ENCODE measurements at places on chromosomes 3 and 15.

DNA sequence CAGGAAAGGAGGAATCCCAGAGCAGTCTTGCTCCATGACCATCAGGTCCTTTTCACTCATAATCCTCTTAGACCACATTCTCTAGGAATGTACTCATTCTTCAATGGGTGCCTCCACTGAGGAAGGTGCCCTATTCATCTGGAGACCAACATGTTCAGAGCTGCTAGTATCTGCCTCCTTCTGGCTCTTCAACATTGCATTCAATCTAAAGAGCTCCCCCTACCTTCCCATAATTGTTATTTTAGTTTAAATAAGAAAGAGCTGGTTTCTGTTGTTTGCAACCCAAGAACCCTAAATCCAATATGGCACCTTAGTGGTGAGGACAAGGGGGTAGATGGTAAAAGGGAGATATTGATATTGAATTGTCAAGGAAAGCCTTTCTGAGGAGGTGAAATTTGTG, 67.6 kb downstream of the SCN11A start:
- DNase-seq, result no peak

- DNase-seq, result no peak
Measured at GRCh38 chr15:73601451-73602445, 31.4 kb downstream of the NPTN start.

GRCh38 chr3:141174674-141175073, 57.0 kb upstream of the PXYLP1 start:
- no peak for DNase-seq

DNA sequence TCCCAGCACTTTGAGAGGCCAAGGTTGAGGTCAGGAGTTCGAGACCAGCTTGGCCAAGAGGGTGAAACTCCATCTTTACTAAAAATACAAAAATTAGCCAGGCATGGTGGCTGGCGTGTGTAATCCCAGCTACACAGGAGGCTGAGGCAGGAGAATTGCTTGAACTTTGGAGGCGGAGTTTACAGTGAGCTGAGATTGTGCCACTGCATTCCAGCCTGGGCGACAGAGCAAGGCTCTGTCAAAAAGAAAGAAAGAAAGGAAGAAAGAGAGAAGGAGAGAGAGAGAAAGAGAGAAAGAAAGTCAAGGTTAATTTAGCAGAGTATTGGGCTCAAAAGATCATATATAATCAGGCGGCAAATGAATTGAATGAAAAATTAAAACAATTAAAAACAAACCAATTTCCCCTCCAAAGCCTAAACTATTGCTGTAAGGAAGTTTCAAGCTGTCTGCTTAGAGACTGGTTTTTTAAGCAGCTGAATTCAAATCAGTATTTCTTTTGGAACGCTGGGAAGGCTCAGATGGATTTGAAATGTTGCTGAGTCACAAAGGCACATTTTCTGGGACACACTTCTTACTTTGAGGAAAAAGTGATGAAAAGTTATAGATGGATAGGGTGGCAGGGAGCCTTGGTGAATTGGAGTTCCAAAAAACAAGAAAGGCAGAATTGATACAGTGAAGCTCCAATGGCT, 81.3 kb upstream of the BHLHE40 start:
- no peak for DNase-seq

GRCh38 chr3:46433841-46434240, 26.8 kb downstream of the CCRL2 start:
- DNase-seq, result no peak

DNA sequence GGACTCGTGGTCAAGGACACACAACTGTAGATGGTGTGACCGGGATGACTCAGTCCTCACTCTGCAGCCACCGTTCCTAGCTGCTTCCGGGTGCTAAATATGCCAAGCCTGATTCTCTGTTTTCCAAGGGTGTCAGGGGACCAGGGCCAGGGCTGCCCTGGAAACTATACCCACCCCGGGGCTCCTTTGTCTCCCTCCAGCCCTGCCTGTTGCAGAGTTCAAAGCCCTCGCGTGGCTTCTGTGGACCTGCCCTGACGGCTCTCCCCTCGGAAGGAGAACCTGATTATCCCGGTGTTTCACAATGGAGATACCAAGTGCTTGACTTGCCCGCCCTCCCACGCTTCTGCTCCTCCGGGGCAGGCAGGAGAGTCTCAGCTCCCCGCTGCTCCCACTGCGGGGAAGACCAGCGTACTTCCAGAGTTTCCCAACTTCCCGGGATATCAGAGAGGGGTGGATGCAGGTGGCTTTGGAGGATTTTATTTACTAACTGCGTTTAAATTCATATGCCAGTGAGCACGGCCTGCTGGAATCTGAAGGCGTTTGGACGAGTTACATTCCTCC, 125.0 kb downstream of the ASB7 start:
- DNase-seq, result no peak

- no peak for DNase-seq
Measured at GRCh38 chr15:88612186-88612796, 8.8 kb upstream of the AEN start.

DNA sequence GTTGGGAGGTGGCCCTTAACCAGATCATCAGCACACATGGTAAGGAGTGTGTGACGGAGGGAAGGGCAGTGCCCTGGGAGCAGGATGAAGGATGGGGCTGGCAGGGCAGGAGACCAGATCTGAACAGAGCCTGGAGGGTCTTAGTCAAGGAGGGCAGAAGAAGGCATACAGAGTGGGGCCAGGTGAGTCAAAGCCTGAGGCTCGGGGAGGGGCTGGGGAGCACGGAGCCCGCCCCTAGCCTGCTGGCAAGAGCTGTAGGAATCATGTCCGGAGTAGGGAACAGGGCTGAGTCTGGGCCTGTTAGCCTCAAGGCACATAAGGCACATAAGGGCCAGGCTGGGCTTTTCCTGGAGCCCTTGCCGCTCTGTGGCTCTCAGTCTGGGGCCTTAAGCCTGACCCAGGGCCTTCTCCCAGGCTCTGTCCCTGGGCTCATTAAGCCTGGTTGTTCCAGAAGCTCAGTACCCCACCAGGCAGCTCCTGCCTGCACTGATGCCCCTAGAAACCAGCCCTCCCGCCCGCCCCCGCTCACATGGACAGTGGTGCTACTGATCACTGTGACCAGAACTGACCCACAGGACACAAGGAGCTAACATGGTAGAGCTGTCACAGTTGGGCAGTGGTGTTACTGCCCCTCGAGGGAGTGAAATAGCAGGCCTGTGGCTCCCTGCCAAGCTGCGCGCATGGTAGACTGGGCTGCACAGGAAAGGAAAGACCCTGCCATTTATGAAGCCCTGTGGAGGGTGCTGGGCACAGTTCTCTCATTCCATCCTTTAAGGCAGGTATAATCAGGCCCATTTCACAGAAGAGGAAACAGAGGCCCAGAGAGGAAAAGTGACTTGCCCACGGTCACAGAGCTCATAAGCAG, 14.6 kb downstream of the ISG20 start:
- DNase-seq, result no peak

GRCh38 chr3:126696701-126697267, 7.3 kb upstream of the CHCHD6 start:
- DNase-seq, result no peak

DNA sequence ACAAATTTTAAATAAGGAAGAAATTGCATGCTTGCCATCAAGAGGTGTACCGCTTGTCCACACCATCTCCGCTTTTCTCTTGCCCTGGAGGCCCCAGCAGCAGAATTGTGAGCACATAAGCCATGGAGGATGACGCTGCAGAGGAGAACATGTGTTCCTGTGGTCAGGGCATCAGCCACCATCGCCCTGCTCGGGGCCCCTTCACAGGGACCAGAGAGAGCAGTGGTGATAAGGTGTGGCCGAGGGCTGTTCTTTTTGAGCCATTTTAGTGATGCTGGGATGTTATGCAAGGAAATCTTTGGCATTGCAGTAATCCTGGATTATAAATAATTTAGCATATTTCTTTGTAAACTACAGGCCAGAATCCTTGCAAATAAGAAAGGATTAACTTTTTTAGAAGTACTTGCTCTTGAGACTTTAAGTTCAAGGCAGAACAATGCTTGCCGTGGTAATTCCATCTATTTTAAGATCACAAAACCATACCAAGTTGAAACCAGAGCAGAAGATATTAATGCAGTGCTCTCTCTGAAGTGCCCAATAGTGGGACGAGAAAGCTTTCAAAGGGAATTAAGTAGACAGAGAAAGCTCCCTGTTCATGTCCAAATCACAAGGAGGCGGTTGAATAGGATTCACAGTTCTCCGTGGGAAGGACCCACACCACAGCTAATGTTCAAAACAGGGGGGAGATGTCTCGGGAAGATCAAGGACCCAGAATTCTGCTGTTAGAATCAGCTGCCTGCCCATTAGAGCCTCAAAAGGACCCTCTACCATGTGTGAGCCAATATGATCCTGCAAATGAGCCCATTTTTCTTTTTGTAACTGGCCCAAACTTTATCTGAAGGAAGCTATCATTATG, 338.5 kb downstream of the RORA start:
- DNase-seq, result no peak

DNA sequence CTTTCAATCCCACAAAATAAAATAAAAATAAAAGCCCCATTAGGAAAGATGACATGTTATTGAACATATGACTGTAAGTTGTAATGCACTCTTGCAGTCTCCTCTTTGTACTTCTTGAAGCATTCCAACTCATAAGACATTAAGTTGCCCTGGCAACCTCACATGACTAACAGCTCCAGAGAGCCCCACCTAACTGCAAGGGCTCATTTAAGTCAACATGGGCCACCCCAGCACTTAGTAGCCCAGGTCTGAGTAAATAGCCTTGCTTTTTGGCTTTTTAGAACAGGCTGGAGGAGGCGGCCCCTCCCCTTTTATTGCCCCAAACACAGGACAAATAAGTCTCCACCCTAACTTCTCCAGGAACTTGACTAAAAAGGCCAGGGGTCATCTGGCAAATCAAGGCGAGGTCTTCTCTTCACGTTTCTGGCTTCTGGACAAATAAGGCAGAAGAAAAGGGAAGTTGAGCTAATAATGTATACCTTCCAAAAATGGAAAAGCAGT, 135.1 kb downstream of the TMCO5A start:
- DNase-seq, result no peak

GRCh38 chr15:61011576-61012336, 217.3 kb downstream of the RORA start:
- DNase-seq, result no peak

- DNase-seq, result no peak
Measured at GRCh38 chr3:56260262-56260661, 208.0 kb downstream of the ERC2 start.

DNA sequence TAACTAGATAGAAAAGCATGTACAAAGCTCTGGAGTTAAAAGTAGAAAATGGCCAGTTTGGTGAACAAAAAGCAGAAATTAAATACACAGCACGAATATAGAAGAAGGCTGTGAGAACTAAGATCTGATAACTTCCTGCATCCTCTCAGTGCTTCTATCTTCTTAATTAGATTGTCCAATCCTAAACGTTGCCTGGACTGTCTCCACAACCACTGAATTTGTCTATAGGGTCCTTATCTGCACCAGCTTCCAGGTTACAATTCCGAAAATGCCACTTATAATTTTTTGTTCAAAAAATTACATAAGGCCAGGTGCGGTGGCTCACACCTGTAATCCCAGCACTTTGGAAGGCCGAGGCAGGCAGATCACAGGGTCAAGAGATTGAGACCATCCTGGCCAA, 626.3 kb downstream of the TBL1XR1 start:
- DNase-seq, result no peak

- peak; percentile 58 for DNase-seq
Measured at GRCh38 chr3:10223676-10224639, 24.3 kb upstream of the TATDN2 start.

DNA sequence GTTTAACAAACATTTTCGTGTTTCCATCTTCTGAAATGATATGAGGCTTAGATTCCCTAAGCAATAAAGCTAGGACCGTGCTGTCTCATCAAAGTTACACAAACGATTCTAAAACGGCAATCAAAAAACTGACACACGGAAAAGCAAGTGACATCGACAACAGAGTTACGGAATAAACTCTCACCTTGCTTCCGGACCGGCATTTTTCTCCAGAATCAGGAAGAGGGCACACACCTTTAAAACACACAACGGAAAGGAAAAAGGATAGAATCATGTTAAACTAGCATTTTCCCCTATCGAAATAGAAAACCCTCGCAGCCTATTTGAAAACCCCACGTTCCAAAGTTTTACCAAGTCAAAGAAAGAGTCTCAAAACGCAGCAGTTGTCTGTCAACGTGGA, 1.4 kb downstream of the DLG1 start:
- no peak for DNase-seq

- peak; percentile 60 for DNase-seq
Measured at GRCh38 chr15:100879464-100880138, at the start of gene ALDH1A3. Gene ALDH1A3 (plus strand): TSS chr15:100879831. CDS start chr15:100879908, 77 bp downstream.

- no peak for DNase-seq
Measured at GRCh38 chr15:99943466-99943865, 210.2 kb upstream of the LYSMD4 start.

DNA sequence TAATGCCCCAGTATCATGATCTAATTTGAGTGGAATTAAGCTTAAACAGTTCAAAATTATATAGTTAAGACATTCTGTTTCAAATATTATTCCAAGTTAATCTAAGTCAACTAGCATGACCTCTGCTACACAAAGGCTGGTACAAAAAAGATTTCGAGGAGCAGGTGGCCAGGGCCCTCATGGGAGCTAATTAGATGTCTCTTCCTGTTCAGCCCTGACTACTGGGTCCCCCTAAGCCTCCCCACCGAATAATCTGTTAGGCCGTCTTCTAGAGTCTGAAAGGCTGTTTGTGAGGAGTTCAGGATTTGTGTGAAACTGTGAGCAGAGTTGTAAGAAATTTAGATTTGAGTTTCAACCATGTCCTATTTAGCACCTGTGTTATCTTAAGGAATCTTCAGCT, 75.4 kb downstream of the PPM1L start:
- DNase-seq, result no peak

GRCh38 chr15:84981711-84982300, at the start of gene PDE8A:
Gene PDE8A (plus strand): TSS chr15:84981856. CDS start chr15:84982163, 307 bp downstream.
- DNase-seq, result peak; percentile 31

DNA sequence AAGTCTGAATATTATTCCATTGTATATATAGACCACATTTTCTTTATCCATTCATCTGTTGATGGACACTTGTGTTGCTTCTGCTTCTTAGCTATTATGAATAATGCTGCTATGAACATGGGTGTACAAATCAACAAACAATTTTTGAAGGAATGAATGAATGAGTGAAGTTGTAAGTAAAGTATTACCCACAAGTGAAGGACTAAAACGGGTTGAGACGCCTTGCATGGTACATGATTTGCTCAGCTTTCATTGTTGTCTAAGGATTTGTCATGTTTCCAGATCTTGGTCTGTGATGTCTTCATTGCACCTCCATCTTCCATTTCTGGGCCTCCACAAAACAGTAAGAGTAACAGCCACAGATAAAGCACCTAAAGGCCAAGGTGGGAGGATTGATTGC, 20.5 kb downstream of the IFT122 start:
- no peak for DNase-seq

DNA sequence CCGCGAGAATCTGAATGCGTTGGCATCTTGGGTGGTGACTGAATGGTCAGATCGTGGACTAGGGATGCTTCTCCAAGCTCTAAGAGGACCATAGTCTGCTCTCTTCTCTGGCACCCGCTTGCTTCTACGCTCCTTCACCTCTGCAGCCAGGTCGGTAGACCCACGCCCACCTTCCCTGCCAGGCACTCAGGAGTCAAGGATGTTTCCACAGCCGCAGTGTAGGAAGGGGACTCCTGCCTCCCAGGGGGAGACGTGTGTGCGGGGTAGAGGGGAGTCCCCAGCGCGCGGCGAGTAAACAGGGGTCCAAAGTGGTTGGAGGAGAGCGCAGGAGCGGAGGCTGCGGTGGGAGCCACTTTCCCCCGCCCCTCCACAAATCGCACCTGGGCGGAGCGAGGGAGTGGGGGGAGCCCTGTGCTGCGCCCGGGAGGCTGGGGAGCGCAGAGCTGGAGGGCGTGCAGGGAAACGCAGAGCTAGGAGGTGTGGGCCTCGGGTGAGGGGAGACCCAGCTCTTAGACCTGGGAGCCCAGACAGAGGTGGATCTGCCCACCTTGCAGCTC, 1.7 kb downstream of the LRRC3B start:
- DNase-seq, result no peak

GRCh38 chr3:44989636-44990373, 13.8 kb downstream of the EXOSC7 start:
- no peak for DNase-seq

Measured in GM19239 (cell line).